GM12865 (cell line): ENCODE measurements at places on chromosomes 1 and 21.

DNA sequence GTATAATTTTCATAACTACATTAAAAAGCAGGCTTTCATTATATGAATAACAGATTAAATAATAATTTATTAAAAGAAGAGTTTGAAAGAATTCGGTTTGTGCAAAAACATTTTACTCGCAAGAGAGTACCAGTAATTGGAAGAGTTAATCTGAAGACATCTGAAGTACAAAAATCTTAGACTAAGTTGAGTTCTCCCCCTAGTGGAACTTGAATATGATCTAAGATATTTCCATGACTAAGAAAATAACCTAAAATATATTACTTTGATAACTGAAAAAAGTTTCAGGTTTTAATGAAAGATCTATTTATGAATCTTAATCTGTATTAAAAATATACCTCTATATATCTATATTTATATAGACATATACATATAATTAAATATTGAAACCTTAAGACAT is 112.5 kb upstream of the GFI1 start:
- DNase-seq = peak; percentile 54

DNA sequence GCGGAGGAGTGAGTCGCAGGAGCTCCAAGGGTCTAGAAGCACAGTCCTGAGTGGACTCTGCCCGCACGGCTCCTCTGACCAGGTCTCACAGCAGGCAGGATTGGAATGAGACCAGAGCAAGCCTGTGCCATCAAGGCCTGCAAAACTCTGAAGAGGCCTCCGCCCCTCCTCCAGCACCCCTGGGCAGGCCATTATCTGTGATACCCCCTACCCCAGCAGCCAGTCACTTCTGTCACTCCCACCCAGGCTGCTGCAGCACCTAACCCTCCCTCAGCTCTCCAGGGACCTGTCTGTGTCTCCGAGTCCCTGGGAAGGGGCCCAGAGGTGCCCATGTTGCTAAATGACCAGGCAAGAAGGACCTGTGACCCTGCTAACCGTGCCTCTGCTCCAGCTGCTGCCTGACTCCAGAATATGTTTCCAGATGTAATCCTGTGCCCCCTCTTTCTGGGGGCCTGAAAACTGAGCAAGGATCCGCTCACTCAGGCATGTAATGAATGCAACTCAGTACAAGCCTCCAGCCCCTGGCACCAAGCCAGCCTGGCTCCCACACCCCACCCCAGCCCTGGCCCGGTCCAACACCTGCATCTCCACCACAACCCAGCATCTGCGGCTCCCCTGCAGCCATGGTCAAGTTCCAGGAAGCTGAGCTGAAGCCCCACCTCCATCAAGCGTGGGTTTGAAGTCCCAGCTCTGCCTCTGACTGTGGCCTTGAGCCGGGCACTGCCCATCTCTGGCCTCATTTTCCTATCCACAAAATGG is 22.1 kb upstream of the COL16A1 start:
- DNase-seq = no peak

- no peak for DNase-seq
Observed at GRCh38 chr1:57983441-57983840, 559.6 kb upstream of the DAB1 start.

DNA sequence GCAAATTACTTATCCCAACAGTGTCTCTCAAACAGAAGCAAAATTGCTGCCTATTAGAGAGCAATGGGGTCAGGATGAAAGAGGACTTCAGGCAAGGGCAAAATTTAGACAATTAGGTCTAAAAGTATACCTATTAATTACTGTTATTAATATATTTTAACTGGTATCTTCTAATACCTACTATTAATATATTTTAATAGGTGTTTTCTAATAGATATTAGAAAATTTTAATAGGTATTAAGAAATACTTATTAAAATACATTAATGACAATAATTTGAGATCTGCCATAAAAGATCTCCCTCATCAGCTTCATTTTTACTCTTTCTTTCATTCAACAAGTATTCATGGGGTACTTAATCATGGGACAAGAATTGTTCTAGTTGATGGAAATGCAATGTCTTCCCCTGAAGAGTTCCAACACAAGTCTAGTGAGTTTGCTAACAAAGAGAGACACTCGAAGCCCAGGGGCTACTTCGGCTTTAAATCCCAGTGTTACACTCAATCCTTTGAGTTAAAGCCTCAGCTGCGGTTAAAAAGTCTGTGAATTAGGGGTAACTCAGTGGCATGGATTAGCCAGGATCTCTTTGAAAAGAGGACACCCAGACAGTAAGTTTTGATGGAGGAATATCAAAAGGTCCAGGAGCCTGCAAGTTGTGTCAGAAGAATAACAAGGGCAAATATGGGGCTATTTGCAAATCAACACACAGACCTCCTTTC is 44.1 kb downstream of the STYXL2 start:
- DNase-seq = no peak

- no peak for DNase-seq
Observed at GRCh38 chr1:33143698-33144097, 38.1 kb downstream of the TRIM62 start.

DNA sequence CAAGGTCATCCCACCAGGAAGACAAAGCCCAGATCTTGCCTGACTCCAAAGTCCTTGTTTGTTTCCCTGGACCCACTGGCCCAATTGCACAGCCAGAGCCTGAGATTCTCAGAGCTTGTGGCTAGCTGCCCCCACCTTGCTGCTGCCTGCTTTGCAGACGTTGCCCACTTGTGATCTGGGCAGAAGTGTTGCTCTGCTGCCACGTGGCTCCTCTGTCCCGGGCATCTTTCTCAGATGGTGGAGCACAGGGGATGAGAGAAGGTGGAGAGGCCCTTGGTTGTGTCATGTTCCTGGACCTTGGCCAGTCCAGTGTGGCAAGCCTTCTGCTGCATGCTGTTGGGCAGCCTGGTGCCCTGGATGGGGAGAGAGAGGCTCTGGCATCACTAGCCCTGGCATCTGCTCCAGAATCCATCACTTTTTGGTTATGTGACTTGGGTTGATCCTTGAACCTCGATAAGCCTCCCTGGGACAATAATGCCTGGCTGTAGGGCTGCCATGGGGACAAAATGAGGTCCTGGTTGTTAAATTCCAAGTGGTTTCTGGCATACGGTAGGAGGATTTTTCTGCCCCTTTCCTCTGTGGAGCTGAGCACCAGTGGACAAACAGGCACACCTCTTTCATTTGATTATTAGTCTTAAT is 1.5 kb upstream of the NR0B2 start:
- no peak for DNase-seq

GRCh38 chr1:4146101-4146500 is 246.0 kb upstream of the C1orf174 start:
- DNase-seq = no peak

- no peak for DNase-seq
Observed at GRCh38 chr21:34981791-34982190, 67.3 kb downstream of the RUNX1 start.
